T-cell (primary cell): ENCODE measurements at places on chromosomes 11 and 22.

- DNase-seq: peak; percentile 68
Measured at GRCh38 chr11:326842-327580, 6.4 kb upstream of the IFITM3 start.

DNA sequence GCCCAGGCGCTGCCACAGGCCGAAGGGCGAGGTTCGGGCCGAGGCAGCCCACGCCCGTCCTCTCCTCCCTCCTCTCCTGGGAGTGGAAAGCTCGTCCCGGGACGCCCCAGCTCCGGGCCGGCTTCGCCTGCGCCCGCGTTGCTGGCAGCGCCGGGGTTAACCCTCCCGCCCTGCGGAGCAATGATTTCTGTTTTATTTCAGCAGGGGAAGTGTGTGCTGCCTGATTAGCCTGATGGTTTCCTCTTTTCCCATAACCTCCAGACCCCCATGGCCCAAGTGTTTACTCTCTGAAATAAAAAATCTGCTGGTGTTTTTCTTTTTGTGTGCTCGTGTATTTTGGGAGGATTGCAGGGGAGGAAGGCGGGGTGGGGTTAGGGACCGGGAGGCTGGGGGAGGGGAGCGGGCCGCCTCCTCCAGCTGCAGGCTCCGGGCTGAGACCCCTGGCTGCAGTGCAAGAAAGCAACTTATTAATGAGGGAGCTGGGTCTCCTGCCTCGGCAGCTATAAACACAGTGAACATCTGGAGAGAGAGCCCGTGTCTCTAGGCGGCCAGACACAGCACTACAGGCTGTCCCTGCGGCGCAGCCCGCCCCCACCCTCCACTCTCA is 38.6 kb downstream of the ETS1 start:
- DNase-seq: peak; percentile 29

DNA sequence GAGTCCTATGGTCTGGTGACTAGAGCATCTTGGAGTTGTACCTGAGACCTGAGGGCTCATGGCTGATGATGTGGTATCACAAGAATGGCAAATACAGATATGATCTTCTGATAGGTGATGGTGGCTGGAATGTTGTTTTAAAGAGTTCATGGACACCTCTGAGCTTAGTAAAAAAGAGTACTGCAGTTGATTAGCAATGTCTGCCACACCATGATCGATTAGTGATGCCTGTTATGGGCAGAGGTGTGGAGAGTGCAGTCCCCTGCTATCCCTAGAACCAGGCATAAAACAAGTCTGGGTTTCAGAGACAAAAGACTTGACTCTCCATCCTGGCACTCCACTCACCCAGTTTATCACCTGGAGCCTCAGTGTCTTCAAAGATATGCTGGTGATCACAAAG is 1.4 kb upstream of the BATF2 start:
- DNase-seq: no peak

- DNase-seq: no peak
Measured at GRCh38 chr11:70207531-70208131, 4.5 kb downstream of the FADD start.

GRCh38 chr11:57622263-57622662 is 24.8 kb downstream of the SERPING1 start:
- DNase-seq: no peak

DNA sequence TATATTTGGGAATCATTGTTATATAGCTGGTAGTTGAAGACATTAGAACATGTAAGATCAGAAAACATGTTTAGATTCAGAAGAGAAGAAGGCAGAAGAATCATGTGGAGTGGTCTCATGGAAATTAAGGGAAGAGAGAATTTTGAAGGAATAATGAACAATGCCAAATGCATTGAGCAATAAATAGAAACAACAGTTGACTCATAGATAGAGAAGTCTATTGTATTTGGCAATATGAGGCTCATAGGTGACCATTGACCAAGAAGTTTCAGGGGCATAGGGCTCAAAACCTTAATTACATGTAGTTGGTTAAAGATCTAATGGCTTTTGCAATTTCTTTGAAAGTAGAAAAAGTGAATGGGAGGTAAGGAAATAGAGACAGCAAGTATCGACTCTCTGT is 123.9 kb downstream of the PAX6 start:
- no peak for DNase-seq

- DNase-seq: peak; percentile 37
Measured at GRCh38 chr22:50027639-50028537, 15.3 kb upstream of the IL17REL start.

GRCh38 chr22:33389936-33390335 is 331.8 kb upstream of the SYN3 start:
- no peak for DNase-seq

GRCh38 chr22:27775758-27776649 is 25.6 kb downstream of the MN1 start:
- no peak for DNase-seq

DNA sequence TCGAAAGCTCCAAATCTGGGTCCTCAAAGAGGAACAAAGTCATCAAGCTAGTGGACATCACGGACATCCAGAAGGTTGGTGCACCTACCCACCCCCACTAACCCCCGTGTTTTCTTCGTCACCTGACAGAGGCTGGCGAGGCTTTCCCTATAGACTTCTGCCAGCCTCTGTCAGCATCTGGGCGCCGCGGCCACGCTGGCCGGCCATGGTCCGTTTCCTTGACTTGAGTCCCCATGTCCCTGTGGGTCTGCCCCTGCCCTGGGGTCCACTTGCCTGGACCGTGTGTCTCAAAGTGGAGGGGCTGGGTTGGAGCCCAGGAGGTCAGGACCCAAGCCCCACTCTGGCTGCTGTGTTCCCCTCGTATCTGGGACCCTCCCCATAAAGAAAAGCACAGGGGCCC is 55.3 kb downstream of the GRAMD4 start:
- no peak for DNase-seq

DNA sequence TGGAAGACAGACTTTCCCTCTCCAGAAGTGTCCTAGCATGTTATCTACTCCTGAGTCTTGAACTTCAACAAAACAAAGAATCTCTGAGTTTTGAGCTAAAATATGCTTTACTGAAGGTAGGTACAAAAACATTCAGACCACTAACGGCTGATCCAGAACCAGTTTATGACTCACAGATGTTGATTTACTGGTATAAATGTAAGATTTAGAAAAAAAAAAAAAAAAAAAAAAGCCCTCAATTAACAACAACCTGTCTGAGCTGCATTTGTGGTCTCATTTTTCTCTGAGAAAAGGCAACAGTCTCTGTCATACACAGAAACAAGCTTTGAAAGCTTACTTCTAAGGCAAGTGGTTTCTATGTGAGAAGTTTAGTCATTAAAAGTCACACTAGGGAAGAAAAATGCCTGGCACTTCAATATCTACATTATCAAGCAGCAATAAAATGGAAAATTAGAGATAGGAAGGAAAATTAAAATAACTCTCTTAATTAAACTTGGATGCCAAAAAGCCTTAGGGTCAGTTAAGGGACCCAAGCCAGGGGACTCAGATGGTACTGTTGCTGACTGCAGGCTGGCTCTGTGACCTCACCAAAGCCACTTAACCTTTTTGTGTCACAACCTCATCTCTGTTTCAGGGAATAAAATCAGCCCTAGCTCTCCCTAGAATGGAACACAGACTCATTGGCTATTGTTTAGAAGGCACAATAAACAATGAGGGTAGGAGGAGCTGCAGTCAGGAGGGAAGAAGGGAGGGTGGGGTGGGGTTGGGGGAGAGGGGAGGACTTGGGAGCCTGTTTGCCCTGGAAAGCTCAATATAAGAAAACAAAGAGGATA is 61.7 kb downstream of the ETS1 start:
- no peak for DNase-seq

- no peak for DNase-seq
Measured at GRCh38 chr11:2995893-2996554, 3.9 kb upstream of the NAP1L4 start.

DNA sequence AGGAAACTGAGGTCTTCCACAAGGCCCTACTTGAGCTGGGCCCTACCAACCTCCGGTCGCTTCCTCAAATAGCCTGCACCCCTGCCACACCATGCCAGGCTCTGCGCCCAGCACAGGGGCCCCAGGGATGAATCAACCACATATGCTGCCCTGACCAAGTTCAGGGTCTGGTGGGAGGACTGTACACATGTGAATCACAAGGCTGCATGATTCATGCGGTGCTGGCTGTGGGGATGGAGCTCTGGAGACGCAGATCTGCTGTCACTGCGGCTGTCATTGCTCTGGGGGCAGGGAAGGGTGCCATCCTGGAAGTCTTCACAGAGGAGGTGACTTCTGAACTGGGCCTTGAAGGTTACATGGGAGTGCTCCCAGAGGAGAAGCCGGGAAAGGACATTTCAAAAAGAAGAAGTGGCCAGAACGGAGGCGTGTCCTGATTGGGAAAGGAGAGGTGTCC is 21.5 kb downstream of the CYTH4 start:
- DNase-seq: no peak

DNA sequence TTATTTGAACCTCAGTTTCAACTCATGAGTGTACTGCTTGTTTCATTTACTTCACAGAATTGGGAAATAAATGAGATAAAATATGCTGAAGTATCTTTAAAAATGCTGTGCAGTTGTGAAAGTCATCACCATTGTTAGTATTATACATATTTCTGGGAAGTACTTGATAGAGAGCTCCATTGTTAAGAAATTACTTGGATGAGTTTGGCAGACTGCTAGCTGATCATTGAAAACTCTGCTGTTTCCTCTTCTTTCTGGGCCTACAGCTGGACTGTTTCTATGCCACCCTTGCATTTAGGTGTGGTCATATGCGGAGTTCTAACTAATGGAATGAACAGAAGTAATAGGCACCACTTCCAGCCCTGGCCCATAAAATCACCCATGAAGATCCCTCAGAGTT is 10.0 kb downstream of the SIK2 start:
- no peak for DNase-seq

- DNase-seq: no peak
Measured at GRCh38 chr11:105156231-105156630, 16.7 kb upstream of the CARD18 start.

GRCh38 chr11:66467034-66467659 is 442 bp downstream of the PELI3 start:
- DNase-seq: peak; percentile 59

GRCh38 chr22:50014053-50014501 is 1.5 kb upstream of the IL17REL start:
- DNase-seq: no peak

DNA sequence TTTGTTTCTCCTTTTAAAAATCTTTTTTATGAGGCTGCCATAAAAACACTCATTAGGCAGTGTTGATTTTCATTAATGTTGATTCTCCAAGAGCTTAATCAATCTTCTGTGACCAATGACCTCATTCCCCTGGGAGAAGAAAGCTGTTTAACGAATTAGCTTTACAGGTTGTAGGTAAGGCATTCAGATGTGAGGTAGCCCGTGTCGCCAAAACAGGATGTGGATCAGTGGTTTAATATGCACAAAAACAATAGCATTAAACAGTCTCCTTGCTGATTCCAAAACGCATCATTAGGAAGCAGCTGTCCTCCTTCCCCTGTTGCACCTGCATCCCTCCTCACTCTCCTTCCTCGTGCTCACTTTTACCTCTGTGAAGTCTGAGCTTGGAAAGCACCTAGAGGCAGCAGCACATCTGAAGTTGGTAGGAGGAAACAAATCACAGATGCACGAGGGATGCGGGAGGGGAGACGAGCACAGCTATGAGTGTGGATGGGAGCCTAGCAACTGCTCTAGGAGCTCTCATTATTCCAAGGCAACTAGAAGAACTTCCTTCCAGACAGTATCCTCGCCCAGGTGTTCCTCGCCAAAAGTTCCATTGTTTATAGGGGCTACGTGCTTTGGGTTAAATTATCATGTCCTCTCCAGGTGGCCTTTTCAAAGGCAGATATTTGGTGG is 179.4 kb upstream of the SNX19 start:
- DNase-seq: no peak

GRCh38 chr22:22936915-22937656 is 49.5 kb downstream of the IGLL5 start:
- DNase-seq: no peak

DNA sequence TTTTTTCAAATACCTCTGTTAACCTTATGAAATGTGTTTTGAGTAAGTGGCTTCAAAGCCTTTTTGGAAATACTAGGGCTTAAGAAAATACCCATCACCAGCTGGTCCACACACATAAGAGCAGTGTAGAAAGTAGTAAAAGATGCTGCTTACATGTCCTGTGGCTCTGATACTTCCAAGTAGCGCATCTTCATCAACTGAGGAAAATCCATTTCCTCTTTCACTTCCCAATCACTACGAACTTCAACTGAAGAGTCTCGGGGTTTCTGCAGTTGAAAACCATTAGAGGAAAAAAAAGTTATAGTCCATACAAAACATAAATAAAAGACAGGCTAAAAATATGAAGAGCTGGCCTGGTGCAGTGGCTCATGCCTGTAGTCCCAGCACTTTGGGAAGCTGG is 8.5 kb downstream of the EIF3D start:
- no peak for DNase-seq

DNA sequence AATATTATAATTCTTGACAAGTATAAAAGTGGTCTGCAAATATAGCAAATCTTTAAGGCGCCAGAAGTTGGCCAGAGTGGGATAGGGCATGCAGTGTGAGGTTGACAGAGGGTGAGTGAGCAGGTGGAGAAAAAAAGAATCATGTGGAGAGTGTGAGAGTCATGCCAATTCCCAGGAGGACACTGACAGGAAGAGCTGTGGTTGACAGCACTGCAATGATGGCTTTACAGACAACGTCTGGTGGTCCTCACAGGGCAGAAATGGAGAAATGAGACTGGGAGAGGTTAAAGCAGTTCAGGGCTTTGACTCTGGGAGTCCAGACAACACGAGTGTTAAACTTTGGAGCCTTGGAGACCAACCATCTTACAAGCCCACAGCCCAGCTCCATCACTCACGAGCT is 34.9 kb downstream of the SERPIND1 start:
- no peak for DNase-seq

DNA sequence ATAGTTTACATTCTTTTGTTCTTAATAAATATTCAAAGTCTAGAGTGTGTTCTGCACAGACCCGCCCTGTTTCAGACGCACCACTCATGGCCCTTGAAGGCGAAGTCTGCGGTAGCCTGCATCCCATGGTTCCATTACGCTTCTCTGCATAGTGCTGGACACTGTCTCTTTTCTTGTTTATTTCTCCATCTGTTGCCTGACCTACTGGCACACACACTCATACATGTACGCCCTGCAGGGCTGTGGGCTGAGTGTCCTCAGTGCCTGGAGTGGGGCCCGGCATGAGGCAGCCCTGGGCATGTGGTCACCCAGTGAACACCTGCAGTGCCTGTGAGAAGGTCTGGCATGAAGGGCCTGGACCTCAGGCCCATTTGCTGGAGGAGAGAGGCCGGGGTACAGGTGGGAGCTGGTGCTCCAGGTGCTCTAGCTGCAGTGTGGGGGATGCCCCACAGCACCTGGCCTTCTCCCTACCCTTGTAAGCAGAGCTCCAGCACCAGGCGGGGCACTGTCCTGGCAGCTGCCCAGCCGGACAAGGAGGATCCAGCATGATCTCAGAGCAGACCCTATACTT is 404.1 kb downstream of the TBC1D22A start:
- no peak for DNase-seq

DNA sequence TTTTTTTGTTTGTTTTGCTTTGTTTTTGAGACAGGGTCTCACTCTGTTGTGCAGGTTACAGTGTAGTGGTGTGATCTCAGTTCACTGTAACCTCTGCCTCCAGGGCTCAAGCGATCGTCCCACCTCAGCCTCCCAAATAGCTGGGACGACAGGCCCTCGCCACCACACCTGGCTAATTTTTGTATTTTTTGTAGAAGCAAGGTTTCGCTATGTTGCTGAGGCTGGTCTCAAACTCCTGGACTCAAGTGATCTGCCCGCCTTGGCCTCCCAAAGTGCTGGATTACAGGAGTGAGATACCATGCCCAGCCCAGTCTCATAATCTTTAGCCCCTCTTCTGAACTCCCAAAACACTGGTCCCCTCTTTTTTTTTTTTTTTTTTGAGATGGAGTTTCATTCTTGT is 50.6 kb downstream of the KCNJ4 start:
- no peak for DNase-seq
